ENCODE measurements at places on chromosomes 6 and 20. TPM values are rescaled to one million over a fixed set of nuclear protein-coding genes. Genes with fewer than 3 reads are reported as not detected.

DNA sequence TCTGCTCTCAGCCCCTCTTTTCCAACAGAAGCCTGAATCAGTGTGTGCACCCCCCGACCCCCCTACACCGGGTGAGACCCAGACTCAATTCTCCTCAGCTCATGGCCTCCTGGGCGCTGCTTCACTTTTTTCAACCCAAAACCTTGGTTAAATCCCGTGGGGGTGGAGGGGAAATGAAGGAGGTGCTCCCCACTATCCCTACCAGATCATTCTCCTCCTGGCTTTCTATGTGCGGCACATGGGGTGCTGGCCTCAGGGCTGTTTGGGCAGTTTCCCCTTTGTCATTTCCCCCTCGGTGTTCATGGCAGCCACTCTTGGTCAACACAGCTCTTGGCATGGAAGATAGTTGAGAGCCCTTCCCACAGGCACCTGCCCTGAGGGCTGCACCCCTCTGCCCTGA lies 4.6 kb downstream of the CST4 start:
- DNase-seq: no peak

- DNase-seq: no peak
Observed at GRCh38 chr20:52060794-52061714, 130.5 kb downstream of the ZFP64 start.

GRCh38 chr6:181049-181654 lies 111.1 kb upstream of the DUSP22 start:
- DNase-seq: no peak

GRCh38 chr20:11103866-11104265 lies 430.1 kb upstream of the JAG1 start:
- DNase-seq: no peak

DNA sequence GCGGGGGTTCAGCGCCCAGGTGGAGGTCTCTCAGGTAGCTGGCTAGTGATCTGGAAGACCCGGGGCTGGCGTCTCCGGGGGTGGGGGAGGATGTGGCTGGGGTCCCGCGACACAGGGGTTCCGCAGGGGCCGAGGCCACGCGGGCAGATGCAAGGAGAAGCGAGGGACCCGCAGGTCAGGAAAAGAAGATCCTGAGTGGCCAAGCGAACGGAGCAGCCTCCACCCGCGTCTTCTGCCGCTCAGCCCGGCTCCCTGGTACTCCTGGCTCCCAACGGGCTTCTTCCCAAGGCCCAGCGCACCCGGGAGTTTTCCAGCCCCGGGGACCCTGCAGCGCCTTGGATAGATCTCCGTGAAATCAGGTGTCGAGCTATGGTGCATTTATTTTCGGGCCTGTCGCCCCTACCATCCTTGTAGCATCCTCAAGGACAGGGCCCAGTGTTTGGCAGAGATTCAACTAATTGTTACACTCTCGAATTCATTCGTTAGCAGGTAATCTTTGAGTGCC lies 682 bp upstream of the CHD6 start:
- DNase-seq: no peak

- no peak for DNase-seq
Observed at GRCh38 chr20:4160761-4161305, 145.5 kb upstream of the RNF24 start.

- DNase-seq: no peak
Observed at GRCh38 chr6:168558686-168559085, 117.7 kb downstream of the SMOC2 start.

- DNase-seq: no peak
Observed at GRCh38 chr6:165826487-165827189, 163.6 kb upstream of the PDE10A start.

- no peak for DNase-seq
Observed at GRCh38 chr6:150741633-150742200, 123.8 kb upstream of the MTHFD1L start.

- DNase-seq: no peak
Observed at GRCh38 chr6:154308986-154309385, 47.6 kb downstream of the IPCEF1 start.

DNA sequence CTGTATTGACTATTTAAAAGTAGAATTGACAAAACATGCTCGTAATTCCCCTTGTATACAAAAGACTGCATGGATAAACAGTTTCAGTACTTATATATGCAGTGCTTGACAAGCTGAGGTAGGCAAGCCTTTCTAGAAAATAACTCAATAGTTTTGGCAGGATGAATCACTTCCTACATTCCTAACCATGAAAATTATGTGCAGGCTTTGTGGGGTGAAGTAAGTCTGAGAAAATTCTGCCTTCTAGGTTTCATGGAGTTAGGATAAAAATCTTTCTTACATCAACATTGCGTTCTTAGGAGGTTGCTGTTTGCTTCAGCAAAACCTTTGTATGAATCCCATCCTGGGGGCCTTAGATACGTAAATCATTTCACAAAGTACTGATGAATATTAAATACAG lies 801.4 kb upstream of the EYS start:
- no peak for DNase-seq

- DNase-seq: no peak
Observed at GRCh38 chr6:122028933-122029522, 370.4 kb upstream of the HSF2 start.

GRCh38 chr6:127090051-127090450 lies 28.4 kb upstream of the RSPO3 start:
- DNase-seq: no peak

DNA sequence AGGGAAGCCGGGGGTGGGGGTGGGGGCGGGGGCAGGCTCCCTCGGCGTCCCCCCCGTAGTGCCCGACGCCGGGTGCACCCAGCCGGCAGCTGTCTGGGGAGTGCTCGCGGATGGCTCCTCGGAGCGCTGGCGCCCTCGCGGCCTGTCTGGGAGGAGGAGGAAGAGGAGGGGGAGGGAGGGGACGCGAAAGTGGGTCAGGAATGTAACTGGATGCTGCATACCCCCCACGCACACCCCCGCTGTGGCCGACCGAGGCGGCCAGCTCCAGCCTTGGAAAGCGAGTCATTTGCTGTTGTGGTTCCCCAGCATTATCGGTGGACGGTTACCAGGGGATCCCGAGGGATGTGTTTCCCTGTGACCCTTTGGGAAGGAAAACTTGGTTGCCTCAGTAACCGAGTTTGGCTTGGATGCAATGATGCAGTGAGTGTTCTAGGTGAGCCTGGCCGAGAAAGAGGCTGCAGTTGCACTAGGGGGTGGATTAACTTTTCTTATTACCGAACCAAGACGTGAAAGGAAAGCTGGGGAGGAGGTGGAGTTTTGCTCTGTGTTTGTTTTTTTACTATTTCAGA lies 55.2 kb upstream of the RREB1 start:
- peak; percentile 79 for DNase-seq

DNA sequence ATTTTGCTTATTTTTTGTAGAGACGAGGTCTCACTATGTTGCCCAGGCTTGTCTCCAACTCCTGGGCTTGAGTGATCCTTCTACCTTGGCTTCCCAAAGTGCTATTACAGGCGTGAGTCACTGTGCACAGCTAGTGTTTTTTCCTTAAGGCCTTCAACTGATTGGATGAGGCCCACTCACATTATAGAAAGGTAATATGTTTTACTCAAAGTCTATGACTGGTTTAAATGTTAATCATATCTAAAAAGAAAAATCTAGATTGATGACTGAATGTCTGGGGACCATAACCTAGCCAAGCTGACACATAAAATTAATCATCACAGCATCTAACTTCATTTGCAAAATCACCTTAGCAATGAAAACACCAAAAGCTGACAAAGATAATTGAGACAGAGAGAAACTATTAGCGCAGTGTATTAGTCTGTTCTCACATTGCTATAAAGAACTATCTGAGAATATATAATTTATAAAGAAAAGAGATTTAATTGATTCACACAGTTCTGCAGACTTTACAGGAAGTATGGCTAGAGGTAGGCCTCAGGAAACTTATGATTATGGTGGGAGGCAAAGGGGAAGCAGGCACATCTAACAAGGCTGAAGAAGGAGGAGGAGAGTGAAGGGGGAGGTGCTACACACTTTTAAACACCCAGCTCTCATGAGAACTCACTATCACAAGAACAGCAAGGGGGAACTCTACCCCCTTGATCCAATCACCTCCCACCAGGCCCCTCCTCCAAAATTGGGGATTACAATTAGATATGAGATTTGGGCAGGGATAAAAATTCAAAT lies 66.8 kb upstream of the ARHGAP18 start:
- no peak for DNase-seq

GRCh38 chr6:162372106-162372505 lies 355.5 kb downstream of the PRKN start:
- no peak for DNase-seq

DNA sequence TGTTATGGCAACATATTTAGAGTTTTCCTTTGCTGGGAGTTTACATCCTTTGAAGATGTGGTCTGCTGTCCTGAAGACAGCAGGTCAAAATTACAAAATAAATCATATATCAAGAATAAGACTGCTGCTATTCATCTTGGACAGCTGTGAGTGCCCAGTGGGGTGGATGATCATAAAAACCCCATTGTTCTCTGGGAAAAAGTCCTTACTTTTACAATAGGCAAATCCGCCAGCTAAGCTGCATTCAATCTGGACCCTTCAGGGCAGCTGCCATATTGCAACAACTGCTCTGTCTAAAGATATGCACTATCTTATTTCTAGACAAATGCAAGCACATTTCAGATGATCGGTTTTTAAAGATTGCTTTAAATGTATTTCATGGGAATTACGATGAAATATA lies 19.4 kb downstream of the CASS4 start:
- no peak for DNase-seq

DNA sequence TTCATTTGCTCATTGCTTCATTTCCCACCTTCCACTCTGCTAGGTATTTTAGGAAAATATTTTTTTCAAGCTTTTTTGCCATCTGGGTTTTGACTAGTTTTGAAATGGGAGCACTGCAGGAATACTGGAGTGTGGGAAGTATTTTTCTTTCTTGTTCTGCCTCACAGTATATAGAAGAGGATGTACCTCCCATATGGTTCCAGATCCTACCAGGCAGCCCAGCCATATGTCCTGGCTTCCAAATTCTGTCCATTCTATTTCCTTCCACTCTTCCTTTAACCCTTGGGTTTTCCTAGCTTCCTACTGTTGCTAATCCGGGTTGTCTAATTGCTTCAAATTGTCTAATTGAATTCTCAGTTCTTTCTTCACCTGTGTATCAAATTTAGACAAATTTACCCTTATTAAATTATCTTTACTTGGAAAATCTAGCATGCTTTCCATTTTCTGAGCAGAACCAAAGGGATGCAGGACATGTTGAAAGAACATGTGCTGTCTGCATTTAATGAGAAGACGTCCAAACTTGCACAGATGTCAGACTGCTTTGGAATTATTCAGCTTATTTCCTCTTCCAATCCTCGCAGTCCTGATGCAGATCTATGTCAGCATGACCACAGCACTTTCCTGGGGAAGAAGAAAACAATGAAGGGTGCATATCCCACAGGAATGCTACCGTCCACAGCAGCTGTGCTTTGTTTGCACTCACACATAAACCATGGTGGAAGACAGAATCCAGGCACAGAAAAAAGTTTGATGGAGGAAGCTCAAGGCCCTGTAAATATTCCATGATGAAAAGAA lies 1273.9 kb upstream of the MAP3K7 start:
- DNase-seq: no peak

- no peak for DNase-seq
Observed at GRCh38 chr6:117605169-117605826, 3.0 kb upstream of the GOPC start.

DNA sequence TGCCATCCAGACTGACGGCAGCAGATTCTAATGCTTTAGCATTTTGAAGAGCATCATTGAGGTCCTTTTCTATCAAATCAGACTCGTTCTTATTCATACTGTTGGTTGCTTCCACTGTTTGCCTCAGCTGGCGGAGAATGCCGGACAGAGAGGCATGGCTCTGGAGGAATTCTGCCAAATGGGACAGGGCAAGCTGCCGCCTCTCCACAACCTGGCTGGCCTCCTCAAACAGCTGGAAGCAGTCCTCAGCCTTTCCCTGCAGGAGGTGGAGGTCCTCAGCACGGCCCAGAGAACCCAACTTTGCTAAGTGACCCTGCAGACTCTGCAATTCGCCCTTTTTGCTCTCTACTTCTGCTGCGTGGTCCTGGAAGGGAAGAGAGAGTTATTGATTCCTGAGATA lies 220.5 kb downstream of the SYNE1 start:
- no peak for DNase-seq

DNA sequence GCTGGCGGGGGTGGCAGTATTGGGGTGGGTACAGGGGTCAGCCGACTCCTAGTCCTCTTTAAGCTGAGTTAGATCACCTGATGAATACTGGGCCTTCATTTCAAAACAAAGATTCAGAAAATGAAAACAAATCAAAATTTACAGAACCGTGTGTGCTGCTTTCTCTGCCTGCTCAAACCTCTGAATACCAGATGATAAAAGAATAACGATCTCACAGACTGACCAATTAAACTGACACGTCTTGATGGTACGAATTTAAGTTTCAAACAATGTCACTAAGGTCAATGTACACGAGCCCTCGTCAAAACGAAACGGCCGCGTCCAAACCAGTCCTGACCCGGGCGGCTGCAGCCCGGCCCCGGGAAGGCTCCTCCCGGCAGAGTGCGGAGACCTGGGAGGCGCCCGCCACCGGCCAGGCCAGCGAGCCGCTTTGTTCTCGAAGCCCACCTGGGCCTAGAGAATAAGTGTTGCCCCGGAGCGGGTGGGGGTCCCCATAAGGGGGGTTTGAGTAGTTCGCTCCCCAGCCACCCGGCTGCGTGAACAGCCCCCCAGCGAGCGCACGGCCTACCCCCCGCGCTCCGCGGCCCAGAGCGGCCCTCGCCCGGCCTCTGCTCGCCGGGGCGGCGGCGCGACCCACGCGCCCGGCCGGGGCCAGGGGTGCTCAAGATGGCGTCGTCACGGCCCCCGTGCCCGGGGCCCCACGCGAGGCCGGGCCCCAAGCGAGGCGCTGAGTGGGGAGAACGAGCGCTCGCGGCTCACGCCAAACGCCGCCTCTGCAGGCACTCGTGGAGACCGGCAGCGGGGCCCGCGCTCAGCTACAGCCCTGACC lies 728 bp downstream of the PSMA7 start:
- DNase-seq: peak; percentile 54

- DNase-seq: no peak
Observed at GRCh38 chr20:23874747-23875146, 4.8 kb downstream of the CST5 start.

DNA sequence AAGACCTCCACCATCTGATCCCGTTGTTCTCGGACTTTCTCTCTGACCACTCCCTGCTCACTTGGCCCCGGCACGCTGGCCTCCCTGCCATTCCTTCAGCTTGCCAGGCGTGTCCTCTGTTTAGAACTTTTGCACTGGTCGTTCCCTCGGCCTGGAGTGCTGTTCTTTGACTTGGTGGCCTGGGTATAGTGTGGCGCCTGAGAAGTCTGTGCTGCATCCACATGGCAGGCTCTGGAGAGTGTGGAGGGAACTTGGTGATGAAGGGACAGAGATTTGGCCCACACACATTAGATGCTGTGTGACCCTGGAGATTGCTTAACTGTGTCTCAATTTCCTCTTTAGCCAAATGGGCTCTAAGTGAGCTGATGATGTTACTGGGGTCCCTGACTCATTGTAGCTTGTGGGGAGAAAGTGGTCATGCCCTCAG lies 13.0 kb upstream of the TGM2 start:
- no peak for DNase-seq

GRCh38 chr6:44261581-44261980 lies 3.8 kb downstream of the NFKBIE start:
- no peak for DNase-seq

RAD21L1 gene
- not detected for total RNA-seq

CALHM4 gene
- not detected for total RNA-seq

C20orf202 gene
- total RNA-seq: 0.38 TPM
